RWPE2 (cell line): ENCODE measurements at places on chromosomes 1 and 21.

GRCh38 chr1:156497078-156497742, 3.4 kb downstream of the MEF2D start:
- no peak for DNase-seq

DNA sequence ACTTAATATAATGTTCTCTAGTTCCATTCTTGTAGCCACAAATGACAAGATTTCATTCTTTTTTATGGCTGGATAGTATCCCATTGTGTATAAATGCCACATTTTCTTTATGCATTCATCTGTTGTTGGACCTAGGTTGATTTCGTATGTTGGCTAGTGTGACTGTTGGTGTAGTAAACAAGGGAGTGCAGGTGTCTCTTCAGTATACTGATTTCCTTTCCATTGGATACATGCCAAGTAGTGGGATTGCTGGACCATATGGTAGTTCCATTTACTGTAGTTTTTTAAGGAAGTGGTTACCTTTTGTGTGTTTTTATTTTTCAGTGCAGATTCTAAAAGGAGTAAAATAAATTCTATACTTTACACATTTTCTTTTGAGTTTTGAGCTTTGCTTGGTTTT, 5.7 kb downstream of the PARK7 start:
- no peak for DNase-seq

GRCh38 chr1:36151134-36151844, 2.0 kb upstream of the TRAPPC3 start:
- DNase-seq: no peak

DNA sequence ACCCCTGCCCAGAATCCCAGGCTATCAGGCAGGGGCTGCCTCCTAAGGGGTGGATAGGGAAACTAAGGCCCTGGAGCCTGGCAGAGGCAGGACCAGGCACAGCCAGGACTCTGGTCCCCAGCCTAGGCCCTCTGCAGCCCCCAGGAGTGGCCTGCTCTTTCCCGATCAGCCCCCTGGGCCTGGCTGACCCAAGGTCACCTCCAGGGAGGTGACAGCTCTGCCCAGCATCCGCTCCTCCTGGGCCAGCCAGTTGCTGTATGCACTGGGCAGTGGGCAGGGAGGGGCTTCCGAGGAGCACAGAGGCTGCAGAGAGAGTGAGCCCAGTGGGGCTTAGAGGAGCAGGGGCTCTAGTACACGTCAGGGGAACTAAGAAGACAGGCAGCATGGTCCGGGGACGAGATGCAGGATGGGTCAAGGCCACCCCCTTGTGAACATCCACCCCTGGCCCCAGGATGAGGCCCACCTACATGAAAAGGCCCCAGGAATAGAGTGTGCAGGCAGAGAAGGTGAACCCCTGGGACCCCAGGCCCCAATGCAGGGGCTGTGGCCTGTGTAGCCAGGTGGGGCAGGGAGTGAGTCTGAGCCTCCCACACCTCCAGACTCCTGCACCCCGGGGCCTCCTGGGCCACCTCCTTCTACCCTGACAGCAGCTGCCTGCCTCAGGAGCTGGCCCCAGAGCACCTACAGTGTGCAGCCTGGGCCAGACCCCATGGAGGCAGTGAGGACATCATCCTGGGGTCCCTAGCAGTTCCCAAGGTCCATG, 32.8 kb downstream of the WNT9A start:
- DNase-seq: no peak

GRCh38 chr1:222079566-222079965, 337.7 kb upstream of the DUSP10 start:
- no peak for DNase-seq

- DNase-seq: no peak
Measured at GRCh38 chr21:25862596-25862995, 127.8 kb downstream of the GABPA start.

DNA sequence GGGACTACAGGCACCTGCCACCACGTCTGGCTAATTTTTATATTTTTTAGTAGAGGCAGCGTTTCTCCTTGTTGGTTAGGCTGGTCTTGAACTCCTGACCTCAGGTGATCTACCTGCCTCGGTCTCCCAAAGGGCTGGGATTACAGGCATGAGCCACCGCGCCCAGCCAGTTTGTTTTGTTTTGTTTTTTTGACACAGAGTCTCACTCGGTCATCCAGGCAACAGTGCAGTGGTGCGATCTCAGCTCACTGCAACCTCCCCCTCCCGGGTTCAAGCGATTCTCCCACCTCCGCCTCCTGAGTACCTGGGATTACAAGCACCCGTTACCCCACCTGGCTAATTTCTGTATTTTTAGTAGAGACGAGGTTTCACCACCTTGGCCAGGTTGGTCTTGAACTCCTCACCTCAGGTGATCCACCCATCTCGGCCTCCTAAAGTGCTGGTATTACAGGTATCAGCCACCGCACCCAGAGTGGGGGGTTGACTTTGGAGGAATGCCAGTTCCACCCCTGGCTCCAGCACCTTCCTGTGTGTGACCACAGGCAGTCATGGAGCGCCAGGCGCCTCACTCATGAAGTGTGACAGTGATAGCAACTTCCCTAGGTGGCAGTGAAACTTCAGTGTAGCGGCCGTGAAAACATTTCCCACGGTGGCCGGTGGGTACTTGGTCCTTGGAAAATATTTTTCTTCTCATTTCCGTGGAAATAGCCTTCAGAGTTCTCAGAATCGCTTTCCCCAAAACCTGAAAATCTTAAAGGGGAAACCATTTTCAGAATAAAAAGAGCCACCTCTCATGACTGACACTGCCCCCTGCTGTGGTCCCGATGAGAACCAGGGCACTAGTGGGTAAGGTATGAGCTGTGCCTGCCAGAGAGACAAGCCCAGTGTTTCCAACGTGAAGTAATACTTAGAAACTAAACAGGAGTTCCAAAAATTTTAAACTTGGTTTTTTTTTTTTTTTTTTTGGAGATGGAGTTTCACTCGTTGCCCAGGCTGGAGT, 48.6 kb downstream of the WDR4 start:
- DNase-seq: no peak

GRCh38 chr1:227785805-227786671, 29.4 kb upstream of the PRSS38 start:
- DNase-seq: no peak

GRCh38 chr1:154329551-154330131, 4.3 kb downstream of the ATP8B2 start:
- no peak for DNase-seq

- no peak for DNase-seq
Measured at GRCh38 chr1:212979340-212980122, 29.2 kb downstream of the VASH2 start.

DNA sequence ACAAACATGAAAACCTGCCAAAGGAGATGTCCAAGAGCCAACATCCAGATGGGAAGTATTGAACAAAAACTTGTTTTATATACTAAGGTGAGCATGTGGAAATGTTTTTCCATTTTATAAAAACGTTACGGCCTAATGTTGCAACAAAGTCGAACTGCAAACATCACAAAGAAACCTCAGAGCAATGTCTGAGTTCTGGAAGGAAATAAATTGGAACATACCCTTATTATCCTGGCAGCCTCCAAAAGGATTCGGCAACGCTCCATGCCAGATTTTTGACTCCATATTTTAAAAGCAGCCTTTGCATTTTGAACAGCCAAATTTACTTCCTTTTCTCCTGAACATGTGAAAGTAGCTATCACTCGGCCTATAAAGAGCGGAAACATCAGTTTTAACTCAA, 3.3 kb downstream of the ALDH9A1 start:
- no peak for DNase-seq

DNA sequence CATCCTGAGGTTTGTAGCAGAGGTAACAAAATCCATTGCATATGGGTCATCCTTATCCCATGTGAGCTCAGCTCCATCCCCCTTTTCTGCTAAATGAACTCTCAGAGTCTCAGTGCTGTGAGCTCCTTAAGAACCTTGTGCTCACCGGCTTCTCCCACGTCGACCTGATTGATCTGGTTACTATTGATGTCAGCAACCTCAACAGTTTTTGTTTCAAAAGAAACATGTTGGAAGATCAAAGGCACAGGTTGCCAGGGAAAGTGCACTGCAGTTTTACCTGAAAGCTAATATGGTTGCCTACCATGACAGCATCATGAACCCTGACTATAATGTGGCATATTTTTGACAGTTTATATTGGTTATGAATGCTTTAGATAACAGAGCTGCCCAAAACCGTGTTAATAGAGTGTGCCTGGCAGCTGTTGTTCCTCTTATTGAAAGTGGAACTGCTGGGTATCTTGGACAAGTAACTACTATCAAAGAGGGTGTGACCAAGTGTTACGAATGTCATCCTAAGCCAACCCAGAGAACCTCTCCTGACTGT, 131.4 kb downstream of the HS2ST1 start:
- DNase-seq: no peak

GRCh38 chr1:150142083-150142482, 7.6 kb upstream of the PLEKHO1 start:
- DNase-seq: no peak

DNA sequence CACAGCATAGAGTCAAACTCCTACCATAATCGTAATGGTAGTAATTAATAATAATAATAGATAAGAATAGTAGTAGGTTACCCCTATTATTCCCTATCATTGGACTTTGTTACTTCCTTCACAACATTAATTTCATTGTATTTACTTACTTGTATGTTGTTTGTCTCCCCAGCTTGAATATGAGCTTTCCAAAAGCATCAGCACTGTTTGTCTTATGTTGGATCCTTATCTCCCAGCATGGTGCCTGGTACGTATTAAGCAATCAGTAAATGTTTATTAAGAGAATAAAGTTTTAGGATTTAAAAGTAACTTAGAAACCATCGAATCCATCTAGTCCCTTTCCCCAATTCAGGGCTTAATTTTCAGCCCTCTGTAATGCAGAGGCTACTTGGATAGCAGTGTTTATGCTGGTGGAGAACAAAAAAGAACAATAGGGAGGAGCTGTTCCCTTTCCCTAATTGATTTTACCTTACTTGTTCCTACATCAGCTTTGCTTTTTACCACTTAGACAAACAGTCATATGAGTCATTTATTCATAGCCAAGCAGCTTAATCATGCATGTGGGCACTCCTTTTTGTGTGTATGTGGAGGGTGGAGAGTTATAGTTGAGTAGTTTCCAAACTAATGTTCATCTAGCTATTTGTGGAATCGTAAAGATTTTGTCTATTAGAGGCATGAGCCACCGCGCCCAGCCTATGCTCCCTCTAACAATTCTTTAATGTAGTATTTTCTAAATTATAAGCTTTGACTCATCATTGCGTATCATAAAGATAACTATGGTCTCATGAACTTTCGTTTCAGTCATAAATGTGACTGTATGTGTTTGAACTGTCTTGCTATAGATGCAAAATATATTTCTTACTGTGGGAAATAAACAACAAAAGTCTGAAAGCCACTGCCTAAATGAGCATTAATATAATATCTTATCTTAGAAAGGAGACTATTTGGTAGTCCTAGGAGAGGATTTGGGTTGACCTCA, 20.9 kb upstream of the DR1 start:
- DNase-seq: no peak

DNA sequence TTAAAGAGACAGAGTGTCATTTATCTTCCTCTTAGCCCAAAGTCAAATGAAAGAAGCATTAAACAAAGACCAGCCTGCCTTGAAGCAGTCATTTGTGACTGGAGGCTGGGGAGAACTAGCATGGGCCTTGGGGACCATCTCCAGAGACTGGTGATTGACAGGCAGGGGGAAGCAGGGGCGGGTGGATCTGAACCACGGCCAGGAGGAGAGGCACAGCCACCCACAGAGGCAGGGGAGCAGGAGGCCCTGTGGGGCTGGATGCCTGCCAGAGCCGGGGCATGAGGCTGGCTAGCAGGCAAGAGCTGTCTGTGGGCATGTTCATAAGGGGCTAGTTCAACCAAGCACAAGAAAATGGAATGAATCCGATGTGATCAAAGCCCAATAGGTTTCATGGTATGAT, 73.9 kb downstream of the PLXNA2 start:
- DNase-seq: no peak

GRCh38 chr1:167409183-167409582, 109.1 kb downstream of the CD247 start:
- DNase-seq: no peak

GRCh38 chr1:8510041-8510823, 192.3 kb downstream of the SLC45A1 start:
- DNase-seq: no peak

GRCh38 chr1:108033550-108033951, 68.6 kb upstream of the VAV3 start:
- no peak for DNase-seq

DNA sequence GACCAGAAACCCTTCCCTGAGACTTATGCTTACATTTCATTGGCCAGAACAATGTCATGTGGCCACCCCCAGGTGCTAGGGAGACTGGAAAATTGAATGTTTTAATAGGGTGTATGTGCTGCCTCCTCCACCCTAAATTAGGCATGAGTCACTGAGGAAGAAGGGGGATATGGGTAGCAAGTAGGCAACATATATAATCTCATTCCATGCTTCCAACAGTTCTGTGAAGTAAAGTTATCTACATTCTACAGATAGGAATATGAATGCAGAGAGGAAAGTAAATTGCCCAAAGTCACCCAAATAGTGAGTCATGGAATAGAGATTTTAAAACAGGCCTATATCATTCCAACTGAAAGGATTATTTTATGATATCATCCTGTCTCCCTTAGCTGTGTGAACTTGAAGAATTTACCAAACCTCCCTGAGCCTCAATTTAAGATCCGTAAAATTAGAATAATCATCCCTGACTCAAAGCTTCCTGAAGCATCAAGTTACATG, 168.6 kb upstream of the FGGY start:
- DNase-seq: no peak

DNA sequence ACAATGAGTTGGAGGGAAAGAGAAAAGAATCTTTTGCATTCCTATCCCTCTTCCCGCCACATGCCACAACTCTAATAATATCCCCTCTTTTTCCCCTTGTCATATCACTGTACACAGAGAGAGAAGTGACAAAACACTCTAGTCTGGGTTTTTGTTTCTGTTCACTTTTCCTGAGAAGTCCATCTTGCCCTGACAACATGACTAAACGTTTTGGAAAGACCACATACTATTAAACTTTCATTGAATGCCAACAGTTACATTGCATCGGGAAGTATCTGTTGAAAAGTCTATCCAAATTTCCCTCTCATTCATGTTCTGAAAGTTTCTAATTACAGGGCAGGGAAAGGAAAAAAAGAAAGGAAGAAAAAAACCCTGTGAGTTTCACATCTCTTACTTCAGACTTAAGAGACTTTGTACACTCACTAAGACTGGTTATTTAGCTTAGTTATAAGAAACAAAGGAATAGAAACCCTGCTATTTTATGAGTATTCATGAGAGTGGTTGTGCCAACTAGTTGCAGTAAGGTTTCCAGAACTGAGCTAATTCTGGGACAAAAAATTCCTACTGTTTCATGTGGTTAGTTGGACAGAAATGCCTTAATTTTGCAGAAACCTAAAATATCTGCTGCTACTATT, 16.9 kb downstream of the PLA2G4A start:
- no peak for DNase-seq
